DMS 273 treated with DMSO at 0.1 percent for 48 hours (cell line): ENCODE measurements at places on chromosomes 11 and 22.

DNA sequence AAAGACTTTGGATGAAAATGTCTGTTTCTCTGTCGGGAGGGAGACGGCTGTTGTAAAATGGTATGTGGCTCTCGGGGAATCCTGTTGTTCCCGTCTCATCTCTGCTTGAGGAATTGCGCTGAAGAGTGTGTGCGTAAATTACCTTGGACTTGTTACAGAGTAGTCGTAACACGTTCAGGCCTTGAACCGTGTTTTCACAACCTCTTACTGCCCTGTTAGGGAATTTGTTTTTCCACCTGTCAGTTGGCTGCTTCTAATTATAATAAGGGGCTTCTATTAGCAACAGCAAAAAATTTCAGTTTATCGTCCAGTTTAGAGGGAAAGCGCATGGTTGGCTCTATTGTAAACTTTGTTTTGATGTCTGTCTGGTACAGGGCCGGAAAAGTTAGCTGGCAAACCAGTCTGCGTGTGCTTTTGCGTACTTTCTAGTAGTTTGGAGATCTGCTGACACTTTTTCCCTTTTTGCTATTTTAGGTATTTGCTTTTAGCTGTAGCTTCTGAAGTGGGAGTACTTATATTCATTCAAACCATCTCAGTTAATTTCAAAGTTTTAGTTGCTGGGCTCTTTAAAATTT lies 1.5 kb downstream of the HIPK3 start:
- DNase-seq: peak; percentile 41

DNA sequence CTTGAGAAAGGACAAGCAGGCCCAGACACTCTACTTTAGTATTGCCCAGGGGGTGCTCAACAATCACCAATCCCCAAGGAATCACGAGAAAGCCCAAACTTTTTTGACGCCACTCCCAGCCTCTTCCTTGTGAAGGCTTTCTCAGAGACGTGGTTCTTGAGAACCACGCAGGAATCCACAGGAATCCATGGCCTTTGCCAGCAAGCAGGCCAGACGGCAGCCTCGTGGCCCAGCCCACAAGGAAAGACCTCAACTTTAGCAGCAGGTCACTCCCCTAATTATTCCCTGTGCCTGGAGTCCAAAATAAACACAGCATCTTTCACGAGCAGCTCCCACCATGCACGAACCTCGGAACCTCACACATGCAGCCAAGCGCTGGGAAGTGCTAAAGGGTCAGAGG lies 104.2 kb downstream of the WT1 start:
- no peak for DNase-seq

DNA sequence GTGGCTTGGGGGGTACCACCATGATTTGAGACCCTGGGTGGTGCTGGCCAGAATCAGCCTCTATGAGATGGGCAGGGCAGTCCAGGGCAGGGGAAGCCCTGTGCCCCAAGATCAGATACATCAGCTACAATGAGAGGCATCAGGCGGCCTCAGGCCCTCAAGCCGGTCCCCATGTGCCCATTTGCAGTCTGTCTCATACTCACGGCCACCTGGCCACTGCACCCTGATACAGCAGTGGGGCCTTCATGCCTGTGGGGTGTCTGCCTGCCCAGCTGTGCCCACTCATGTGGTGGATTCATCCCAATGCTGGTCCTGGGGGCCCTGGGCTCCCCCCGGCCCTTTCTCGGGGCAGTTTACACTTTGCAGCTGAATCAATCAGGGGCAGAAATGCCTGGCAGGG lies 42.4 kb upstream of the KCNQ1OT1 start:
- DNase-seq: no peak

DNA sequence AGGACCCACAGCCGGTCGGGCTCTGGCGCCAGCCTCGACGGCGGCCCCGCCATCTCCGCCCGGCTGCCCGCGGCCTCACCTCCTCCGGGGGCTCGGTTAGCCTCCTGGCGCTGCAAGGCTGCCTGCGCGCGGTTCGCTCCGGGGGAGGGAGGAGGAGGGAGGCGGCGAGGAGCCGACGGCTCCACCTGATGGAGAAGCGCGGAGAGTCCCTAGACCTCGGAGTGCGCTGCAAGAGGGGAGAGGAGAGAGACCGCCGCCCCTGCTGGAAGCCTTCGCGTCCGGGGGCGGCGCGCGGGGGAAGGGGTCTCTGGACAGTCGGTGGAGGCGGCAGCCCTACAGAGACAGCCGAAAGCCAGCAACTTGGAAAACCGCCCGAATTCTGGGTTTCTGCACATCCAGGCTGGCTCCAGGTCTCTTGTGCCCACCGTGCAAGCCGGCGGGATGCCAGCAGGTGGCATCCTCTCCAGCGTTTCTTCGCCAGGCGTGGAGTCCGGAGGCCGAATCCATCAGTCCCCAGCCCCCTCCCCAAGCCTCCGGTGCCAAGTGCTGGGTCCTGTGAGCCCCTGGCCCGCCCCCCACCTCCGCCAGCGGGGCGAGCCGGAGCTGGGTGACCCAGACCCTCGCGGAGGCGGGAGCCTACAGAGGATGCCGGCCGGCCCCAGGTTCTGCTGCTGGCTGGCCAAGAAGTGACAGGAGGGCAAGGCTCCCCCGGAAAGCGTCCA lies 2.9 kb upstream of the KIRREL3 start:
- DNase-seq: no peak

- no peak for DNase-seq
These were observed 278.2 kb downstream of the BRD1 start for GRCh38 chr22:49549256-49550140.

DNA sequence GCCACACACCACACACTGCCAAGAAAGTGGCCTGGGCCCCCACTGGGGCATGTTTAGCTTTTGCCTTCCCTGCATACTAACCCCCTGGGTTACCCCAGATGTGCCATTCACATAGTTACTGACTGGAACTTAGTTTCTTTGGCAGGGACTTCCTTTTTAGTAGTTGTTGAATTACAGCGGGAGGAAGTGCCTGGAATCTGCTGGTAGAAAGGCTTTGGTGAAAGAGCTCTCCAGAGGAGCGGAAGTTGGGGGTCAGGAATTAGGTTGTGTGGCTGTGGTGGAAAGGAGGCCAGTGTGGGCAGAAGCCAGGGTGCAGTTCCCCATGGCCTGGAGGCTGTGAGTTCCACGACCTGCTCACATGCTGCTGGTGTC lies 69.0 kb downstream of the MED15 start:
- no peak for DNase-seq

- no peak for DNase-seq
These were observed 25.7 kb upstream of the BLID start for GRCh38 chr11:122141725-122142124.

- no peak for DNase-seq
These were observed 6.3 kb upstream of the SH3BP1 start for GRCh38 chr22:37633089-37633624.

DNA sequence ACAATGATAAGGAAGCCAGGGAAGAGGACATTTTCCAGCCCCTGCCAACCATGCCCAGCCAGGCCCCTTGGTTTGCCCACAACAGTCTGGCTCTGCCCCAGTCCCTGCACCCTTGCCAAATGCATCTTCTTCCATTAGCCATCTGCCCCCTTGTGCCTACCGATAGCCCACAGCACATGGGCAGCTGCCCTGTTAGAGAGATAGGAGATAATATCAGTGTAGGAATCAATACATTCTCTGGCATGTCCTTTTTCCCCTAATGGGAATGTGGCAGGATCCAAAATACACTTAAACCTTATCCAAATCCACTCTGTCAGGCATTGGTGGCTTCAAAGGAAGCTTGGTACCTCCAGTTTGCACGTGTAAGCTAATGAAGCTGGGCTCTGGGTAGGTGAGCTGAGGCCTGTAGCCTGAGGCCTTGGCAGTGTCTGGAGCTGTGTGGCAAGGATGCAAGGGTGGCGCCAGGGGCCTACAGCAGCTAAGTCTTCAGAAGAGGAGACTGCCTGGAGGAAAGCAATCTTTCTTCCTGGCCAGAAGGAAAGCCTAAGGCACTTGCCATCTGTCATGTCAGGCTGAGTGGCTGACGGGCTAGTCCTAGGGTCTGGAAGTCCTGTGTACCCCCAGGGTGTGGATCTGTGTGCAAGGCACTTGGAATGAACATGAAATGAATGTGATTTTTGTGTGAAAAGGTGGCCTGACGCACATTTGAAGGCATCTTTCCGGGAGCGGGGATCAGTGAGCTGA lies 164.2 kb upstream of the TBCEL start:
- no peak for DNase-seq

GRCh38 chr11:122584670-122585069 lies 70.9 kb upstream of the UBASH3B start:
- no peak for DNase-seq

GRCh38 chr22:30390974-30391691 lies 3.9 kb upstream of the RNF215 start:
- peak; percentile 28 for DNase-seq

DNA sequence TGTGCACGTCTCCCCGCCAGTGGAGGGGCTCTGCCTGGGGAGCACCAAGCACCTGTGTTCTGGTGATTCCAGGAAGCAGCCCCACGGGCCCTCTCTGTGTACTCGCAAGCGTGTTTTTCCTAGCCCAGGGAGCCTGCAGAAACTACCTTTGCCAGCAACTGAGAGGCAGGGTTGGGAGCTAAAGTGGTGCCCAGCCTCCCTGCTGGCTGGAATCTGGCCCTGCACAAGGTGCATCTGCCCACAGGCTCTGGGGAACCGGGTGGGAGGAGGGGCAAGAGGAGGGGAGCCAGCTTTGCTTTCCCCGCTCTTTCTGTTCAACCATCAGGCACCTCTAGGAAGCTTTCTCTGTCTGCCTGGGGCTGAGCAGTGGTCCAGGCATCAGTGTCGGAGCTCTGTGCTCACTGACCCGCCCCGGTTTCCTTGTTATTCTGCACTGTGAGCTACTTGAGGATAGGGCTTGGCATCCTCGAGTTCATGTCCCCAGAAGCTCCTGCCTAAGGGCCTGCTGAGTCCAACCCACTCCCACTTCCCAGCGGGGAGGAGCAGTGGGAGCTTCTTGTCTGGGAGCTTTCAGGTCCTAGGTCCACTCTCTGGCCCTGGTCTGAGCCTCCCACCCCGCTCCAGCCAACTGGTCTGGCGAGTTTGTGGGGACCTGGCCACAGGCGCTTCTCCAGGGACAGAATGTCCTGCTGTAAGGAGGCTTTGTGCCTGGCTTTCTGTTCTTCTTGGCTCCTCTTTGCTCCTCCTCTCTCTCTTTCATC lies 14.9 kb downstream of the DAGLA start:
- no peak for DNase-seq

DNA sequence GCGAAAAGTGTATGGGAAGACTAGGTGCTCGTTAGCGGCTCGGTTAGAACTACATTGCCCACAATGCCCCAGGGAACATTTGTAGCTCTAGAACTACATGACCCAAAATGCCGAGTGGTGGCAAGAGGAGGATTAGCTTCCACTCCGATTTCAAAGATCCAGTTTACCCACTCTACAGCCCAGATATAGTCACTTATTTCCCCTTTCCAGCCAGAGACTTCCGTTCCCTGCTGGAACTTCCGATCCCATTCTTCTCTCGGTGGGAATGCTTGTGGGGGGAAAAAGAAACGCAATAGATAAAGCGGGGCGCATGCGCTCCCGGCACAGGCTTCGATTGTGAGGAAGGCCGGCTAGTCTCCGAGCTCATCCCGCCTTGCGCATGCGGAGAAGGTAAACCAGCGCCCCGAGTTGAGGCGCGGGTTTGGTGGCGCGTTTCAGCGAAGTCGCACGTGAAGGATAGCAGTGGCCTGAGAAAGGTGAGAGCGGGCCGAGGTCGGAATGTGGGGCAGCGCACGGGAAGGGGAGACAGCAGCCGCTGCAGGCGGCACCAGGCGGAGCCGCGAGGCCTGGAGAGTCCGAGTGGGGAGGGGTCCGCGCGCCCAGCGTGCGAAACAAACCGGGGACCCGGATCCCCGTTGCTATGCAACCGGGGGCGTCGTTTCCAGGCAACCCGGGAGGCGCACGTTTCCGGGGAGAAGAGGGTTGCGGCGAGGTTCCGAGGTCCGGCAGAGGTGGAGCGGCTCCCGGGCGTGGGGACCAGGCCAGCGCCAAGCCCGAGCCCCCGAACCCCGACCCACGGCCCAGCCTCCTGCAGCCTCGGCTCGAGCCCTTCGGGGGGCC lies at the start of gene TMEM109:
TMEM109 (plus strand) TSS at position 366 of the 840 bp plus-strand sequence. CDS start 5,536 bp downstream, outside the sequence.
- peak; percentile 75 for DNase-seq

DNA sequence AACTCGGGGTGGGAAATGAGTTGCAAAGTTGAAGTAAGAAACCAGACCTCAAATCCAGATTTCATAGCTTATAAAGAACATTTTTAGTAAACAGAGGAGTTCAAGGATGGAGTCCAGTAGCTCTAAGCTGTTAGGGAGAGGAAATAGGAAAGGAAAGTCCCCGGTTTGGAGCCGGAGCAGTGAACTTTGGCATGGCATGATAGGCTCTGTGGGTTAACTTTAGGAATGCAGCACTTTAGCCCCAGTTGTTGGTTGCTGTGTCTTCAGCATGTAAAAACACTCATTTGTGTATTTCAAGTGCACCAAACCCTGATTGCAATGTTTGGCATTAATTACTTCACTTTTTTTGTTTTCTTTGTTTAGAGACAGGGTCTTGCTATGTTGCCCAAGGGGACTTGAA lies 8.6 kb upstream of the PIK3IP1 start:
- DNase-seq: no peak

- no peak for DNase-seq
These were observed 574.8 kb downstream of the JRKL start for GRCh38 chr11:96964661-96965060.

DNA sequence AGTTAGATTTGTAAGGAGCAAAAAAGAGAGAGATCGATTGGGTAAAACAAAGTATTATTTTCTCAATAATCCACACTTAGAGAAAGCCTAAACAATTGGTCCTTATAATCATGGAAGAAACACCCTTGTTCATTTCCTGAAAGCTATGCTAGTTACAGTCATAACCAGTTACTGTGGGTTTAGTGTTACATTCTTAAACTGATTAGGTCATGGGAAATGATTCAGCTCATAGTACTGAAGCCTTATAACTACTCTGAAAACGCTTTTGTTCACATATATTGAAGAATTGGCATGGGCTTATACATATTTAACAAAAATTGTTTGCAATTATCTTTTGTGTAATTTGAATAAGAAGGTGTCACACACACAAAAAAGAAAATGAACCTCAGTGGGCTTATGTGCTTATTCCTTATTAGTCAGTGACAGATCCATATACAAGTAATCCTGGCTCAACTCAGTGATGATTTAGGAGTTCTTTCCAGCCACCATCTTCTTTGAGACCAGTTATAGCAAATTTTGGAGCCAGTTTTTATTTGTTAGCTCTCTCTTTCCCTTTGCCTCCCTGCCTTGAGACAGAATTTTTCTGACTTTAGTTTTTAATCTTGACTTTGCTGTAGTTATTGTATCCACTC lies 198.5 kb upstream of the CTSC start:
- no peak for DNase-seq

GRCh38 chr11:962688-963087 lies 37.0 kb downstream of the AP2A2 start:
- DNase-seq: no peak

GRCh38 chr11:11724994-11725393 lies 103.2 kb upstream of the GALNT18 start:
- no peak for DNase-seq

GRCh38 chr22:42321908-42322561 lies 51.6 kb upstream of the TCF20 start:
- DNase-seq: peak; percentile 69

DNA sequence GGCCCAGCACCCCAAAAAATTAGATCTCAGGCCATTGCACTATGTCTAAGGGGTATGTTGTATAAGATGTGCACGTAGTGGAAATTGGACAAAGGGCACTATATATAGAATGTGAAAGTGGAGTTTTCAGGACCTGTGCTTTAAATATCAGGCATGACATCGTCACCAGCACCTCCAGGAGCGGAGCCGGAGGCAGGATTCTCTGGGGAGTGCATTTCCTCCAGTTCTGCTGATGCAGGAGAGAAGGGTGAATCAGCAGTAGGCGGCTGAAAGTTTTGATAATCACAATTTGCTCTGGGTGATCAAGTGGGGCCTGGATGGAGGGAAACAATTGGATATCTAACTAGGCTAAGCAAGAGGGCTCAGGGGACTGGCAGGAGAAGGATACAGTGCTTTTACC lies 69.1 kb upstream of the NTM start:
- no peak for DNase-seq
